ENCODE measurements at places on chromosomes 4 and X. TPM values are rescaled to one million over a fixed set of nuclear protein-coding genes. Genes with fewer than 3 reads are reported as not detected.

GRCh38 chrX:72273718-72274117 lies 3.3 kb downstream of the RPS4X start:
- DNase-seq: no peak

GRCh38 chrX:115112411-115112810 lies 76.8 kb upstream of the RBMXL3 start:
- no peak for DNase-seq

DNA sequence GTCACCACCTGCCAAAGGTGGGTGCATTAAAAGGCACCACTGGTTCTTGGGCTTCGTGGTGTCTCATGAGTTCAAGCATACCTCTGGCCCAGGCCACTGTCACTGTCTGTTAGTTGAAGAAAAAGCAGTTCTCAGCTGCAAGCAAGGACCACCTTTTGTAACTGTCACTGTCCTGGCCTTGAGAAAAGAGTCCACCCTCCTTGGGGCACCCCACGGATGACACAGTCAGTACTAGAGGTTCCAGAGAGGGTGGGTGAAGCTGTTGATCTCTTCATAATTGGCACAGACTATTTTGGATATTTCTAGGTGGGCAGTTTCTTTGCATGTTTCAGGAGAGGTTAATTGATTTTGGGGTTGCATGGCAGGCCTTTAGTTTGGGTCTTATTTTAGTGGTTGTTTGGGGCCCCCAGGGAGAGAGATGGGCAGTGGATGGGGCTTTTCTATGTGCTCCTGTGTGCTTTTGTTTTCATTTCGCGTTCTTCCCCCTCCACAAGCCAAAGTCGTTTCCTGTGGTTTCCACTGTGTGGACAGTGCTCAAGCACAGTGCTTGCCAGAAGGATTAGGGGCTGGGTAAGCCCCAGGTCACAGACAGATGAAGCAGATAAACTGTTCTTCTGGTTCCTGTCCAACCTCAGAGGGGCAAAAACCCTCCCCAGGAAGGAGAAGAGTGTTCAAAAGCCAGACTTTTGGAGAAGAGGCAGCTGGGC lies 156.2 kb upstream of the PPP1R2C start:
- no peak for DNase-seq

DNA sequence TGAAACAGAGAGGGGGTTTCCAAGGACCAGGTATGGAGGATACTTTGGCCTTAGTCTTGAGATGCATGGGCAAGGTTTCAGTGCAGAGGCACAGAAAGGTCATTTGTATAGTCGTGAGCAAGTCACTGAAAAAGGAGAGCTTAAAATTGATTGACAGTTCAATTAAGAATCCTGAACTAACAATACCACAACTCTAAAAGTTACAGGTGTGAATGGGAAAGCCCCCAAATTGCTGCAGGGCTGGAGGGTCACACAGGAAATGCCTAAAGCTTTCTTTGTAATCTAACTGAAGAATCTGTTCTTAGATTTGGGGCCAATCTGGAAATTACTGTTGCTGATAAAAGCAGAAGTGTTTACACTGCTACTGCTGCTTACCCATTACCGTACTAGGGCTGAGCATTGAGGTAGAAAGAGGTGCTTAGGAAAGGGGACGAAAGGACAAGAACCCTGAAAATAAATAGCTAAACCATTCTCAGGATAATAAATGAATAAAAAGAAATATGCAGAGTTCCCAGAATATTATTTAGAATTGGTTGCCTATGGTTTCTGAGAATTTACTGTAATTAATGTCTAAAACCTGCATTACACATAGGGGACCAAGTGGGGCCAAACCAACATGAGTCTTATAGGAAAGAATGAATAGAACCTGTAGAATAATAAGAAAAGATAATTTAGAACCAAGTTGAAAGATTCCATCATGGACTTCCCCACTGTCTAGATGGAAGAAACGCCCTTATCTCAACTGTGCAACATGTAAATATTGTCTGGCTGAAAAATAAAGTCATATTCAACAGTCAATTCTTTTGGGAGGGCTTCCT lies 91.9 kb upstream of the PPP1R2C start:
- DNase-seq: no peak

DNA sequence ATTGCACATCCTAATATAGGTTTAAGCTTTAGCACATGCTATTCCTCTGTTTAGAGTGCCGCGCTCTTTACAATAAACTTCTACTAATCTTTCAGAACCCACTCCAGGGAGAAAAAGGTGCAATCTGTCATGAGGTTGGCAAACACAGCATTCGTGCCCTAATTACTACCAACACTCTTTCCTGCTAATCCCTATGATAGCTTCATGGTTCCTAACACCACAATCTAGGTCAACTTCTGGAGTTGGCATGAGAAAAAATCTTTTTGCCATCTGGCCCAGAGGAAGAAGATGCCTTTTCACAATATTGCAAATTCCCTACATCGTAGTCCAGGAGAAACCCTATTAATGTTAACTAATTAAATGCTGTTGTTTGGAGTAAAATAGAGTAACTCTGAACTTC lies 39.6 kb downstream of the TMA16 start:
- DNase-seq: no peak

DNA sequence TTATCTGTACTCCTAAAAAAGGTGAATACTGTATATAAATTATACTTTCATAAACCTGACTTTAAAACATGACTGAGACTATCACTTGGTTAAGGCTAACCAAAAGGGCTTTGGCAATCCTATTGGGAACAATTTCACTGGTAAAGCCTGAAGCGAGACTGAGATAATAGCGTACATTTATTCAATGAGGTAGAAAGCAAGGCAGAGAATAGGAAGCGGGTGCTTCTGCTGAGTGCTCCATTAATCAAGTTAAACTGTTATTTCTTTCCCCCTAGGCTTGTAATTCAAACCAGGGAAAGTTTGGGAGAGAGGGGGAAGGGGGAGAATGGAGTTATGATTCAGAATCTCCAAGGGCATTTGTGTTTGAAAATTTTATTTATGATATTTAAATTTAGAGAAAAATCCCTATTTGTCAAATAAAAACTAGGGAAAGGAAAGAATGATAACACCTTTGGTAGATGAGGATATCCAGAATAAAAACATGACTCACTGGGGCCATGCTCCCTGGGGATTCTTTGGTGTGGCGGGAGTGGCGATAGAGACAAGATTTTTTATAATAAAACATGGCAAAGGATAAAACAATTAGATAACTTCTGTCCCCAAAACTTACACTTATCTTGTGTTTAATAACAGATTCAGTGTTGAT lies 34.6 kb upstream of the SORBS2 start:
- no peak for DNase-seq

- DNase-seq: no peak
These were observed 10.8 kb downstream of the HTRA3 start for GRCh38 chr4:8280158-8280875.

- DNase-seq: no peak
These were observed 49.2 kb downstream of the FGFRL1 start for GRCh38 chr4:1060621-1061020.

GRCh38 chr4:100429616-100430015 lies 88.2 kb downstream of the EMCN start:
- DNase-seq: no peak

- DNase-seq: no peak
These were observed 14.8 kb downstream of the LHFPL1 start for GRCh38 chrX:112664924-112665323.

GRCh38 chr4:80307774-80308465 lies 27.6 kb upstream of the CFAP299 start:
- no peak for DNase-seq

- DNase-seq: no peak
These were observed 15.0 kb downstream of the BOD1L1 start for GRCh38 chr4:13612569-13612968.

DNA sequence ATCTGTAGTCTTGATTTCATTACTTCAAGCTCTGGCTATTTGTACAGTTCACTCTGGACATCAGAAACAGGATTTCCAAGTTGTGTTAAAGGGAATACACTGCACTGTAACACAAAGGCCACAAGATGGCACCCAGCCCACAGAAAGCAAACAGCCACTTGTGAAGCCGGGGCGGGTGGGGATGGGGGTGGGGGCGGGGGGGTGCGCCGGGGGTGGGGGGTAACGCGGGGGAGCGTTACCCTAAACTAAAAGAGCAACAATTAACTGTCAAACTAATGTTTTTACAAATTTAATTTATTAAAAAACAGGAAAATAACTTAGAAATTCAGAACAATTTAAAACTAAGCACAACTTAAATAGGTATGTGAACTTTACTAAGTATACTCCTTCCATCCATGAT lies 27.3 kb downstream of the PRDX4 start:
- DNase-seq: peak; percentile 58

GRCh38 chr4:177302371-177303100 lies 7.1 kb upstream of the NEIL3 start:
- no peak for DNase-seq

DNA sequence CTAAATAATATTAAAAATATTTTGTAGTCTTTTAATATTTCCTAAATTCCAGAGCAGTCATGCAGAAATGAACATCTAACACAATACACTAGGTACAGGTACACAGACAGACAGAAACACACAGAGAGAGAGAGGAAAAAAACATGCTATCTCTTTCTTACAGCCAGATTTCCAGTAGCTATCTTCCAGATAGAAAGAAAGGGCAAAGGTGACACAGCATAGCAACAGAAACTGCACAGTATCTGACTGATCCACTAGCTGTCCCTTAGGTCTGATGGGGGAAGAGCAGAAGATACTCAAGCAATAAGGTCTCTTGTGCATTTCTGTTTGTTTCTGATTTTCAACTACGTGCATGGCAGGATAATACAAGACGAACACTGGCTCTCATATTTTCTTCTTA lies 7.8 kb downstream of the FBXW7 start:
- DNase-seq: no peak

GRCh38 chr4:184476695-184477094 lies 2.3 kb upstream of the IRF2 start:
- DNase-seq: no peak

DNA sequence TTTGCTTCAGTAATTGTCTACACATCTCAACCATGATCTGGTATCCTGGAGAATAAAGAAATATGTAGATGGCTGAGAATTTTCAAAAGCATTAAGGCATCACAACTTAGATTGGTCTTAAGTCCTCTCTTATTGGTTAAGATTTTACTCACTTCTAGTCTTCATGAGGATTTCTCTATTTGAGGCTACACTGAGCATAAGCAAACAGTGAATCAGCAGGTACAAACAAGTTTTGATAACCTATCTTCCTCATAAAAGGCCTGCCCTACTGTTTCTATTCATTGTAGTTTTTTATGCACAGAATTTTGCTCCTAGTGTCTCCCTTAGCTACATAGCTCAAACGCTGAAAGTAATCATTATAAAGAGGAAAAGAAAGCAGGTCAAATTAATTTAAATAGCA lies 460.7 kb upstream of the RPS6KA3 start:
- no peak for DNase-seq

The NRK gene
- 0.10 TPM for total RNA-seq

The FAM53A gene
- total RNA-seq: 2.2 TPM

The MEPE gene
- total RNA-seq: not detected

The RAB33A gene
- total RNA-seq: 0.15 TPM

The NEIL3 gene
- total RNA-seq: 0.08 TPM

The RASGEF1B gene
- 23.6 TPM for total RNA-seq

The MAGEA2 gene
- not detected for total RNA-seq

The MYOZ2 gene
- total RNA-seq: not detected

The LDB2 gene
- total RNA-seq: 21.0 TPM

The ANXA3 gene
- total RNA-seq: 1.2 TPM

The PAGE2B gene
- not detected for total RNA-seq

All from left lobe of liver (tissue), 2 donors.